ENCODE measurements at places on chromosomes 12 and 14. TPM values are rescaled to one million over a fixed set of nuclear protein-coding genes. Genes with fewer than 3 reads are reported as not detected.

DNA sequence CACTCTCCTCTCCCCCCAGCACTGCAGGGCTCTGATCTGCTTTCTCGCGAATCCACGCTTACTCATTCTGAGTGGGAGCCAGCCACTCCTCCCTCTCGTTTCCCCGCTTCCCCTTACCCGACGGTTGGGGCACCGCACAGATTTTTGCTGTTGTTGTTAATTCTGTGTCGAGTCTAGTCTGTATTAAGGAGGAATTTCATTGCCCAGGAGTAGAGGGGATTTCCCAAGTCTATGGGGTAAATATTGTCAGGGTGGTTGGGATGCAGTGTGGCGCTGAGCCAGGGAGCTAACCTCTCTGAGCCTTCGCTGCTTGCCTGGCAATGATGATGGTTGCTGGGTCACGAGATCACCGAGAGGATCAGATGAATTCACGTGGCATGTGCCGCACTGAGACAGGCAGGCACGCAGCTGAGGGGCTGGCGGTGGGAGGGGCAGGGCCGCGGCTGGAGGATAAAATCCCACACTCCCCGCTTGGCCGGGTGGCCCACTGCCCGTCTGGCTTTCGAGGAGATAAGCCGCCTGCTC lies 18.5 kb downstream of the NCOR2 start:
- H3K4me3 ChIP-seq, result no peak overlapping the region
- peaks cover 4% of the 10 kb centered on the region for H3K36me3 ChIP-seq
- H3K4me1 ChIP-seq, result peaks cover 33% of the 10 kb centered on the region
- no peaks in the 10 kb centered on the region for H3K27me3 ChIP-seq
- DNase-seq, result no peak

DNA sequence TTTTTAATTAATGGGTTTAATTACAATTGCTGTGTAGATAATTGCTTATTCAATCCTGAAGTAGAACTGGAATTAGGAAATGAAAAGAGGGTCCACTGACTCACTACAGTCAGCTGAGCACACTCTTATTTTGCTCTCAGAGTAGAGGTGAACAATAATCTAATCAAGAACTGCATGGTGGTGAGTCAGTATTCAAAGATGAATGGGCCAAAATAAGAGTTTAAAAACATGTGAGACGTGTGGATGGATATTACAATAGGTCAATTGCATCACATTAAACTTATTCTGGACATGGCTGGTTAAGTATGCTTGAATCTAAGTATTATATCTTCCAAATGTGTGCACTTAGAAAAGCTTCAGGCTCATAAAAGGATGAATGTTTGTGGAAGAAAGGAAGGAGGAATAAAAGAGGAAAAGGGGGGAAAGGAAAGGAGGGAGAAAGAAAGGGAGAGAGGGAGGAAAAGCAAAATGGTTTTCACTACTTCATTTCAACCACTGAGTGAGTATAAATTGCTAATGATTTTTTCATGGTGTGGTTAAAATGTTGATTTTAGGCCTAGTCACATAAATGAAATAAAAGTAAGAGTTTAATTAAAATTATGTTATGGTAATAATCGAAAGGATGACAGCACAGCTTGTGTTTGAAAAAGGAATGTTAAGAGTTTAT lies 27.0 kb upstream of the EEA1 start:
- H3K27ac ChIP-seq, result no peak overlapping the region
- no peaks in the 10 kb centered on the region for H3K27me3 ChIP-seq
- DNase-seq, result no peak
- H3K4me3 ChIP-seq, result no peak overlapping the region

DNA sequence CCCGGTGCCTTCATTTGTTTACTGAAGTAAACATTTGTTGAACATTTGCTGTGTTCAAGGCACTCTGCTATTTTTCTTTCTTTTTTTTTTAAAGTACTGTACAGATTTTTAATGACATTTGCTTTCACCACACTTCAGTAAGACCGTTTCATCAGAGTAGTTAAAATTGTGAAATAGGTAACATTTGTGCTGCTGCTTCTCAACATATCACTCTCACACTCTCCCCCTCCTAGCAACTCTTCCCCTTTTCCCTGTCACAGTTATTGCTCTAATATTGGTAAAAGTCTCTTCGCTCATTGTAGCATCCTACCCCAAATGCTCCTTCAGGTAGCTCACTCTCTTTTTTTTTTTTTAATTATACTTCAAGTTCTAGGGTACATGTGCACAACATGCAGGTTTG lies 49.6 kb downstream of the SRGAP1 start:
- peaks cover 12% of the 10 kb centered on the region for H3K4me1 ChIP-seq
- H3K4me3 ChIP-seq, result no peak overlapping the region
- H3K27me3 ChIP-seq, result no peaks in the 10 kb centered on the region
- H3K27ac ChIP-seq, result no peak overlapping the region
- DNase-seq, result no peak

GRCh38 chr14:72613231-72613974 lies 280.5 kb downstream of the DPF3 start:
- peaks cover 19% of the 10 kb centered on the region for H3K27me3 ChIP-seq
- H3K4me3 ChIP-seq, result no peak overlapping the region
- peaks cover 9% of the 10 kb centered on the region for H3K4me1 ChIP-seq
- peak; percentile 4 for DNase-seq

GRCh38 chr12:42260518-42260917 lies 22.5 kb upstream of the YAF2 start:
- no peaks in the 10 kb centered on the region for H3K27me3 ChIP-seq
- DNase-seq, result no peak
- no peaks in the 10 kb centered on the region for H3K36me3 ChIP-seq
- H3K4me3 ChIP-seq, result no peak overlapping the region
- H3K4me1 ChIP-seq, result no peaks in the 10 kb centered on the region

- H3K4me3 ChIP-seq, result no peak overlapping the region
- H3K36me3 ChIP-seq, result no peaks in the 10 kb centered on the region
- no peaks in the 10 kb centered on the region for H3K4me1 ChIP-seq
Measured at GRCh38 chr14:48857366-48857765, 728.8 kb downstream of the RPS29 start.

DNA sequence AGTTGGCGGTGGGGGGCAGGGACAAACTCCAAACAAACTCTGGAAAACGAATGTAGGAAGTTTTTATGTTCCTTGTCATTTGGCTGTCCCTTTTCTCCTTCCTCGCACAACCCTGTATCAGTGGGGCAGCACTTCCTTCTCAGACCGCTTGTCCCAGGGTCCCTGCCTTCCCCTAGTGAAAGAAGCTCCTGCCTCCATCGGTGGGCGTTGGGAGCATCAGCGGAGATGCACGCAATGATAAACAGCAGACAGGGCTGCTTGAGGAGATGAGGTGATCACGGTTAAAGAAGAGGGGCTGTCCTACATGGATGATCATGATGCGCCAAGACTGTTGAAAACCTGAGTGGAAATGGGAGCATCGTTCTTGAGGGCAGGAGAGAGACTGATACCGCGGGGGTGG lies 620 bp downstream of the C1S start:
- H3K4me3 ChIP-seq, result no peak overlapping the region
- no peak overlapping the region for H3K27ac ChIP-seq
- H3K4me1 ChIP-seq, result peaks cover 18% of the 10 kb centered on the region
- no peaks in the 10 kb centered on the region for H3K36me3 ChIP-seq
- DNase-seq, result no peak

The CLEC1B gene
- not detected for total RNA-seq

- no peak overlapping the region for H3K4me3 ChIP-seq
- no peaks in the 10 kb centered on the region for H3K4me1 ChIP-seq
- H3K27me3 ChIP-seq, result peaks cover 53% of the 10 kb centered on the region
- H3K27ac ChIP-seq, result no peak overlapping the region
- no peak for DNase-seq
Measured at GRCh38 chr12:54650409-54650808, 2.2 kb upstream of the DCD start.

DNA sequence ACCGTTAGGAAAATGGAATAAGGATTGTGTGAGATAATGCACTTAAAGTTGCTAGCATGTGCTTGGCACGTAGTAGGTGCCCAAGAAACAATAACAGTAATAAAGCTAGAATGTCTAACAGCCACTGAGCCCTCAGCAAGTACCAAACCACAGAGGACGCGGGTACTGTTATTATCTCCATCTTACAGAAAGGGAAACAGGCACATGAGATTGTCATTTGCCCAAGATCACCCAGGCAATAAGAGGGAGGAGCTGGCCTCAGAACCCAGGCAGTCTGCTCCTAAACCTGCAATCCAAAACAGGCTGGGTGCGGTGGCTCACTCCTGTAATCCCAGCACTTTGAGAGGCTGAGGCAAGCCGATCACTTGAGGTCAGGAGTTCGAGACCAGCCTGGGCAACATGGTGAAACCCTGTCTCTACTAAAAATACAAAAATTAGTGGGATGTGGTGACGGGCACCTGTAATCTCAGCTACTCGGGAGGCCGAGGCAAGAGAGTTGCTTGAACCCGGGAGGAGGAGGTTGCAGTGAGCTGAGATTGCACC lies 5.1 kb upstream of the SDS start:
- no peak overlapping the region for H3K4me3 ChIP-seq
- no peaks in the 10 kb centered on the region for H3K27me3 ChIP-seq
- H3K36me3 ChIP-seq, result no peaks in the 10 kb centered on the region
- DNase-seq, result no peak
- no peak overlapping the region for H3K27ac ChIP-seq
- H3K4me1 ChIP-seq, result peaks cover 3% of the 10 kb centered on the region

The RITA1 gene
- total RNA-seq, result 15.6 TPM

Data from progenitor cell of endocrine pancreas (in vitro differentiated cells).